ENCODE measurements at places on chromosomes 7 and 10. TPM values are rescaled to one million over a fixed set of nuclear protein-coding genes. Genes with fewer than 3 reads are reported as not detected.

Gene PDE6C
- not detected for total RNA-seq

Gene ADRA2A
- total RNA-seq = 1.4 TPM

Gene FKBP14
- total RNA-seq = 6.1 TPM

DNA sequence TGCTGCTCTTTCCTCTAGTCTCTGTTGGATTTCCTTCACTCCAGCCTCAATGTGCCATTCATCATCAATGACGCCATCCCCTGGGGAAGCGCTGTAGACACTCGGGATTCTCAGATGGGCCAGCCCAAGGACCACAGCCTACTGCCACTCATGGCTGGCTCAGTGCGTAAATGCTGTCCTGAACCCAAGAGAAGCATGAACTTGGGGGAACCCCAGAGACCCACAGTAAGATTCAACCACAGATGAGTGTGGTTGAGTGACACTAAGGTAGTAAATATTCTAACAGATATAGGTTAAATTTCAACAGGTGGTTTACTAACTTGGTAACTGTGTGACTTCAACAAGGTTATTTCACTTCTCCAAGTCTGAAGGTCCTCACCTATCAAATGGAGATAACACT is 304.1 kb downstream of the GRM8 start:
- no peak for DNase-seq

- peak; percentile 54 for DNase-seq
Measured at GRCh38 chr10:100970914-100971811, 1.9 kb downstream of the SEMA4G start.

- no peak for DNase-seq
Measured at GRCh38 chr7:138962561-138963270, 18.5 kb downstream of the KIAA1549 start.

- DNase-seq = no peak
Measured at GRCh38 chr7:107007007-107007891, 37.3 kb upstream of the PRKAR2B start.

All from right atrium auricular region (tissue), 2 donors.